ENCODE measurements at places on chromosomes 1 and 21. TPM values are rescaled to one million over a fixed set of nuclear protein-coding genes. Genes with fewer than 3 reads are reported as not detected.

Gene TNFRSF8
- not detected for total RNA-seq

Gene GJA9
- not detected for total RNA-seq

Gene CFAP107
- not detected for total RNA-seq

Gene B4GALT3
- 24.3 TPM for total RNA-seq

Gene IGSF21
- not detected for total RNA-seq

Gene C1orf146
- total RNA-seq, result not detected

Gene KRTAP22-2
- not detected for total RNA-seq

Gene RIPK4
- 13.4 TPM for total RNA-seq

Gene EPHB2
- total RNA-seq, result 49.1 TPM

Gene IL20
- total RNA-seq, result not detected

Gene CYP4A22
- not detected for total RNA-seq

Gene PDC
- not detected for total RNA-seq

Gene PSMB4
- total RNA-seq, result 340 TPM

Gene CELA3A
- not detected for total RNA-seq

All from A549 treated with RU486 at 1 μM for 4 hours (cell line).